Stimulated activated CD8-positive, alpha-beta memory T cell treated with anti-CD3 and anti-CD28 coated beads, Interleukin-15, amount 100 ng/mL, for 4 hours (primary cell): ENCODE measurements at places on chromosomes 5 and 9.

DNA sequence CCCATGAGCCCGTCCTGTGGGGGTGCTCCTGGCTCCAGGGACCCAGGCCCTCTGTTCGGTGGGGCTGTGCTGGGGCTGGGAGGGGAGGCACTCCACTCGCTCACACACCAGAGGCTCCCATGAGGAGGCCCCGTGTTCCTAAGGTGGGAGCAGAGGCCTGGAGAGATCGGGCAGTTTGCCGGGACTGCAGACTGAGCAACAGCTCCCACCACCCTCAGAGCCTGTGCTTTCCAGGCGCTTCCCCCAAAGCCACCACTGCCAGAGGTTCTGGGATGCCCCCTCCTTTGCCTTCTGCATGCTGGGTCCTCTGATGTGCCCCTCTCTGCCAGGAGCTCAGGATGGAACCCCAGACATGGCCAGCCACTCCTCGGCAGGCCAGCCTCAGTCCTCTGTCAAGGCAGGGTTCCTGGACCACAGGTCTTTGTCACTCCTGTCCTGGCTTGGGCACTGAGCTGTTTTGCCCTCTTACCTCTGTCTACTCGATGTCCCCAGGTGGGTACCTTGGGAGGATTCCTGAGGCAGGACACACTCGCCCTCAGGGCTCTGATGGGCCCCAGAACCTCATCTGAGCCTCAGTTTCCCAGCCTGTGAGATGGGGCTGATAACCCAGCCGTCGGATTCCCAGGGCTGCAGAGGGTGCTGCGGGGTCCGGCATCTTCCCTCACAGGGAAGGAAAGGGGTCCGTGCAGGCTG lies 80.8 kb downstream of the TSPAN17 start:
- DNase-seq, result no peak

DNA sequence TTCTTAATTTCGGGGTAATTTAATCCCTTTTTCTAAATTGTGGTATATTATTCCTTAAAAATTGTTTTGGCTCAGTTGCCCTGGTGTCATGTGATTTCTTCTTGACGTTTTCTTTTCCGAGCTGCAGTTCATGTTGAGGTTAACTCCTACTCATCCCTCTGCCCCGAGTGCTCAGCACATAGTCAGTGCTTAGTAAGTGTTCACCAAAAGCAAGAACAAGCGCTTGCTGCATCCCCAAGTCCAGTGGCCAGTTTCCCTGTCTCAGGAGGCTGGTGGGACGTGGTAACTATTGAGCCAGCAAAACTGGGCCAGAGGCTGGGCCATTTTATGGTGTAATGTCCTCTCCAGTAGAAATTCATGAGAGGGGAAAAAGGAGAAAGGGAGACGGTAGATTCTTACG lies 23.3 kb downstream of the TRIO start:
- DNase-seq, result no peak

DNA sequence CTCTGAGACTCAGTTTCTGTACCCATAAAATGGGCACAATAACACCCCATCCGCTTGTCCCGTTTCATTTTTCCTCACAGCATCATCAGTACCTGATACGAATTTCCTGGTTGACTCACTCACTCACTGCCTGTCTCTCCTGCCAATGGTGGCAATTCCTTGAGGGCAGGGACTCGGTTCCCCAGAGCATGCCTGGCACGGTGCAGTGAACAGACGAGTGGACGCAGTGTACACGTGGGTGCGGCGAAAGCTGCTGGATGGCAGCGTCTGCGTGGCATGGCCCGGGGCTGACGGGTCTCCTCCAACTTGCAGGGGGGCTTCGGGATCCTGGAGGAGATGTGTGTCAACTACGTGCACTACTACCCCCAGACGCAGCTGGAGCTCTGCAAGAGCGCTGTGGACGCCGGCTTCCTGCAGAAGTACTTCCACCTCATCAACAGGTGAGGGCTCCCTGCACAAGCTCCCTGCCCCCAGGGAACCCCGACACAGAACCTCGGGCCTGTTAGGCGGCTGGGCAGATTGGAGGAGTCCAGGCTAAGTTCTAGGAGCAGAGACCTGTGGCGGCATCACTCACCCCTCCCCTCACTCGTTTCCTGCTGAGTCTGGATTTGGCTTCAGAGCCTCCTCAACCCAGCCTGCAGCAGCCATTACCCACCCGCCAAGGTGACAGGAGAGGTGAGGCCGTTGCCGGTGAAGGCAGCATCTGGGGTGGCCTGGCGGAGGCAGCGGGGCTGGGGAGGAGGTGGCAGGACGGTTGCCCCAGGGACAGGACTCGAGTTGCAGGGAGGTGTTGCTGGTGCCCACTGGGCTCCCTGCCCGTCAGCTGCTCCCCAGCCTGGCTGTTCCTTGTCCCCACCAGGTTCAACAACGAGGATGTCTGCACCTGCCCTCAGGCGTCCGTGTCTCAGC lies 20.3 kb downstream of the DBH start:
- DNase-seq, result no peak

- no peak for DNase-seq
These were observed 10.8 kb downstream of the PDGFRB start for GRCh38 chr5:150144879-150145278.

- DNase-seq, result no peak
These were observed 4.6 kb downstream of the MYO10 start for GRCh38 chr5:16931334-16932110.

GRCh38 chr5:111076091-111076490 lies 4.6 kb downstream of the TSLP start:
- DNase-seq, result no peak

DNA sequence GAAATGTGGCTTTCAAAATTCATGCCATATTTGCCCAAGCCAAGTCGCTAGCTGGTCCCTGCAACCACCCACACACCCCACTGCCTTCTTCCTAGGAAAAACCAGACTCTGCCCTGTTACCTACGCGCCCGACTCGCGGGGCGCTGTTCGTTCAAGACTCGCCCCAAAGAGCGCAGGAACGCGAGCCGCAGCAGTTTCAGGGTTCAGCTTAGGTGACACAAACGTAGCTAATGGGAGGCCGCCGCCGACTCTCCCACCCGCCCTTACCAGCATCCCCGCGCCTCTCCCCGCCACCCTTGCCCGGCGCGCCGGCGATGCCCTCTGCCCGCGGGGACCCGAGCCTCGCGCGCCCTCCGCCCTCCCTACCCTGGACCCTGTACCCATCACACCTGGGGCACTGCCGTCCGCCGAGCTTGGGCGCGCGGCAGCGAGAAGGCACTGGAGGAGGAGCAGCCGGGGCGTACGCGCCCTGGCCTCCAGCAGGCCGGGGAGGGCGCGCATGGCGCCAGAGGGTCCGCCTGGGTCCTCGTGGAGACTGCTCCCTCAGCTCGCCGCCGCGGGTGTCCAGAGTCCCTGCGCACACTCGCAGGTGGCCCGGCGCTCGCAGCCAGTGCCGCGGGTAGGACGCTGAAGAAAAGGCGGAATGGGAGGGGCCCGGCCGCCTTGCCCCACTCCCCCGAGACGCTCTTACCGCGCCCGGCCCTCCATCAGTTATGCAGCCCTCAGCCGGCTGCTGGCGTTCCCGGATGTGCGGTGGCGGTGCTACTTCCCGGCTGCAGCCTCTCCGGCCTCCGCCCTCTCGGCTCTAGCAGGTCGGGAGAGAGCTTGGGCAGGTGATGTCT lies at the start of gene EMB:
Gene EMB, minus strand, starts transcription at position 638 of the 842 bp plus-strand sequence. Its CDS starts 137 bp downstream, at position 501.
- peak; percentile 52 for DNase-seq

GRCh38 chr9:110427497-110428104 lies 89.9 kb upstream of the TXNDC8 start:
- DNase-seq, result no peak

GRCh38 chr5:170636801-170637477 lies 133.1 kb downstream of the KCNIP1 start:
- no peak for DNase-seq

GRCh38 chr5:134626369-134627014 lies 6.1 kb downstream of the SAR1B start:
- no peak for DNase-seq

DNA sequence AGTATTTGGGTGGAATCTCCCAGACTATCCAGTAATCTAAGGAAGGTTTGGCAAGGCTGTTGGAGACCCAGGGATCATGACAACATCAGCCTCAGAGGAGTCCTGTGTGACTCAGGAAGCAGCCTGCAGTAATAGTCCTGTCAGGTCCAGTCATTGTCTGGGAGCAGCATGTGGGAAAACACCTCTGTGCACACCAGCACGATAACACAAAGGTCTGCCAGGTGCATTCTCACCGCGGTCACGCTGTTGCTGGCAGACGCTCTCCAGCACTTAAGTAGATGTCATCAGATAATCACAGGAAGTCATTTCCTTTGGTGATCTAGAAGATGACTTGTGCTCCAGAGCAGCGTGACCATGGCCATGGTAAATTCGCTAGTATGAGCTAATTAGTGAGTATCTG lies 99.2 kb upstream of the IQGAP2 start:
- DNase-seq, result no peak

DNA sequence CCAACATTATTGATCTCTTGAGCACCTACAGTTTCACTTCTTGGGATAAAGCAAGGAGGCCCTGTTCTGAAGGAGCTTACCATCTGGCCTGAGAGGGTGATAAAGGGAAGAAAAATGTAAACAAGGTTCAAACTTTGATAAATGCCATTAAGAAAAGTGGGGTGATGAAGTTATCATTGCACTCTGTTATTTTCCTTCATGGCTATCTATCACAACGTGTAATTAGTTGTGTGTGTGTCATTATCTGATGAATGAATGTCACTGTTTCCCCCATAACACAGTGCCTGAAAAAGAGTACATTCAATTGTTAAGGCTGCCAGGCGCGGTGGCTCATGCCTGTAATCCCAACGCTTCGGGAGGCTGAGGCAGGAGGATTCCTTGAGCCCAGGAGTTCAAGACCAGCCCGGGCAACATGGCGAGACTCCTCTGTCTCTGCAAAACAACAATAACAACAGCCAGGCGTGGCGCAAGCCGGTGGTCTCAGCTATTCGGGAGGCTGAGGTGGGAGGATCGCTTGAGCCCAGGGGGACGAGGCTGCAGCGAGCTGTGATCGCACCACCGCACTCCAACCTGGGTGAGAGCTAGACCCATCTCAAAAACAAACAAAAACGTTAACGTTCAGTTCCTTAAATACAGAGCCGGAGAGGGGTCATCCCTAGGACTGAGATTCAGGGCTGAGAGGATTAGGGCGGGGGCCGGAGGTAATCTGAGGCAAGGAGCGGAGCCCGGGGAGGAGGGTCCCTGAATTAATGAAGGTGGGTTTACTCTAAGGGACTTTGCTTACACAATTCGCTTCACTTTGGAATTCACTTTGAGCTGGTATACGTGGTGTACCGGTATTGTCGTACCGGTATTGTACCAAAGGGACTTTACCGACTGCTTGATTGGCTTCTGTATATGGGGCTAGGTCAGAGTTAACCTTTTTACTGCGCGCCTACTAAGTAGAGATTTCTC lies 917 bp downstream of the NHP2 start:
- no peak for DNase-seq

GRCh38 chr9:2615497-2615896 lies 6.1 kb upstream of the VLDLR start:
- DNase-seq, result no peak

- no peak for DNase-seq
These were observed 318.4 kb upstream of the NMUR2 start for GRCh38 chr5:152723482-152723881.

DNA sequence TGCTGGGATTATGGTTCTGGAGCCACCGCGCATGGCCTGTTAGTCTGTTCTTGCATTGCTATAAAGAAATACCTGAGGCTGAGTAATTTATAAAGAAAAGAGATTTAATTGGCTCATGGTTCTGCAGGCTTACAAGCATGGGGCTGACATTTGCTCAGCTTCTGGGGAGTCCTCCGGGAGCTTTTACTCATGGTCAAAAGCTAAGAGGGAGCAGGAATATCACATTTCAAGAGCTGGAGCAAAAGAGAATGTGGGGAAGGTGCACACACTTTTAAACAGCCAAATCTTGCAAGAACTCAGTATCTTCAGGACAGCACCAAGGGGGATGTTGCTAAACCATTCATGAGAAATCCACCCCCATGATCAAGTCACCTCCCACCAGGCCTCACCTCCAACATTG lies 12.1 kb downstream of the JAK2 start:
- no peak for DNase-seq

- DNase-seq, result no peak
These were observed 369 bp downstream of the OCLN start for GRCh38 chr5:69492923-69493395.

DNA sequence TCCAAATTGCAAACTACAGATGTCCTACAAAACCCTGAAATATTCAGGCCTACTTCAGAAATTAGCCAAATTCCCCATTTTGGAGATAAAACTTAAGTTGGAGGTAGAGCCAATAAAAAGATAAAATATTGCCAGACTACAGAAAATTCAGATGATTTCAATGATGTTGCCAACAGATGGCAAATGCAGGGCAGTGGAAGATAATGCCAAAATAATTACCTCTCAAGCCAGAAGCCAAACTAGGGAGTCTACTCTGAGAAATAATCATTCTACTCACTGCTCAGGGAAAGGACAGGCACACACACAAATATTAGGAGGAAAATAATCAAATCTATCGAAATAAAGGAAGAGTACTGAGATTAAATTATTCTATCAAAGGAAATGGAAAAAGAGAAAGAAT lies 347.5 kb upstream of the CCNG1 start:
- DNase-seq, result no peak

- no peak for DNase-seq
These were observed 1686.5 kb upstream of the ACO1 start for GRCh38 chr9:30697958-30698357.

GRCh38 chr5:573976-574375 lies 38.2 kb upstream of the CEP72 start:
- no peak for DNase-seq

GRCh38 chr9:113542741-113543140 lies 79.2 kb downstream of the RGS3 start:
- no peak for DNase-seq

DNA sequence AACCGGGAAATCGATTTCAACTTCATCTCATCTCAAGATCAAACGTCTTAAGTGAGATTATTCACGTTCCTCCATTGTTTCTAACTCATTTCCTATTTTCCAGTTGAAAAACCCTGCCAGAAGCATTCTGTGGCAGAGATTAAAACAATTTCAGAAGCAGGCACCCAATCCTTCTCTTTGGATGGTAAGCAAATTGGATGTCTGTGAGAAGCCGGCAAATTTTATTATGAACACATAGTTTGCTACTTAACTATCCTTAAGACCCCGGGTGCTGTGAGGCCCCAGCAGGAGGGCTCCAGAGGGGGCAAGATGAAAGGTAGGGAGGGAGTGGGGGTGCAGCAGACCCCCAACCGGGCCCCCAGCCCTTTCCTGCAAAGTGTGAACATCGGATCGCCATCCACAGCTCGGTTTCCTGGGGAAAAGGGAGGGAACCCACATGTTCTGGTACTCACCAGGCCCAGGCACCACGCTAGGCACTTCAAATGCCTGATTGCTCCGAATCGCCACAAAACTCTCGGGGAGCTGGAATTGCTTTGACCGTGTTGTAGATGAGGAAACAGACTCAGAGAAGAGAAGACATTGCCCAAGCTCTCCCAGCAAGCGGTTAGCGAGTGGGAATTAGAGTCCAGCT lies 167.1 kb upstream of the MVB12B start:
- no peak for DNase-seq

- DNase-seq, result no peak
These were observed 24.4 kb upstream of the CLK4 start for GRCh38 chr5:178651046-178651810.

- DNase-seq, result no peak
These were observed 166.9 kb upstream of the KLF9 start for GRCh38 chr9:70581214-70581954.

GRCh38 chr9:122144836-122145591 lies 14.6 kb downstream of the NDUFA8 start:
- DNase-seq, result no peak

GRCh38 chr9:127990554-127990953 lies 9.8 kb upstream of the EEIG1 start:
- no peak for DNase-seq
